ENCODE measurements at places on chromosomes 12 and 14.

DNA sequence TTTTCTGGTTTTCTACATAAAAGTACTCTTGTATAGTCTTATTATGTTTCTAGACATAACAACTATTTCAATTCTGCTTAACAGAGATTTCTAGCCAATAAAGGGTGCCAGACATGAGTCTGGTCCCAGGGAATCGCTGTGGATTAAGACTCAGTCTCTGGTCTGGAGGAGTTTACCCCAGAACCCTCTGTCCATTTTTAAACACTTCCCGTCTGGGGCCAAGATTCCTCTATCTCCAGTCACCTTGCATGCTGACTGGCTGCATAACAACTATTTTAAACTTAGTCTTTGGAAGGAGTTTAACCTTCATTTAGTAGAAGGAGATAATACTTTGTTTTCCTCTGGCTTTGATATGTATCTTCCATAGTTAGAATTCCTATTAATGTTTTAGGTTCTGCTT, 163.1 kb upstream of the IFNG-AS1 start:
- DNase-seq, result no peak

GRCh38 chr12:64323476-64324225, 66.9 kb downstream of the C12orf56 start:
- no peak for DNase-seq

GRCh38 chr12:67919406-67919805, 69.8 kb upstream of the IFNG-AS1 start:
- no peak for DNase-seq

GRCh38 chr12:113793250-113793649, 172.9 kb downstream of the RBM19 start:
- DNase-seq, result no peak

DNA sequence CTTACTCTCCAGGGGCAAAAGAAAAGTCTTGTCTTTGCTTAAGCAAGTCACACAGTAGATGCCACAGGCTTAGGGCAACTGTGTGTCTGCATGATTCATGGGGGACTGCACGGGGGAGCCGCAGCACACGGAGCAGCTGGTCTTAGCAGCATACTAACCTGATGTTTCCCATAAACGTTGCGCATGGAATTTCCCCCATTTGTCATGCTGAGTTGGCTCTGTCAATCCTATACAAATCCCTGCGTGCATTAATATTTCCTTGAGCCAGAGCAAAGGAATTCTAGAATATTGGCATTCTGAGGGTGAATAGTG, 71.2 kb downstream of the SAMD4A start:
- no peak for DNase-seq
